Neuronal stem cell (in vitro differentiated cells): ENCODE measurements at places on chromosomes 1 and 21.
A peak's percentile ranks its signal among the peaks of the same experiment; 100 is the strongest.

DNA sequence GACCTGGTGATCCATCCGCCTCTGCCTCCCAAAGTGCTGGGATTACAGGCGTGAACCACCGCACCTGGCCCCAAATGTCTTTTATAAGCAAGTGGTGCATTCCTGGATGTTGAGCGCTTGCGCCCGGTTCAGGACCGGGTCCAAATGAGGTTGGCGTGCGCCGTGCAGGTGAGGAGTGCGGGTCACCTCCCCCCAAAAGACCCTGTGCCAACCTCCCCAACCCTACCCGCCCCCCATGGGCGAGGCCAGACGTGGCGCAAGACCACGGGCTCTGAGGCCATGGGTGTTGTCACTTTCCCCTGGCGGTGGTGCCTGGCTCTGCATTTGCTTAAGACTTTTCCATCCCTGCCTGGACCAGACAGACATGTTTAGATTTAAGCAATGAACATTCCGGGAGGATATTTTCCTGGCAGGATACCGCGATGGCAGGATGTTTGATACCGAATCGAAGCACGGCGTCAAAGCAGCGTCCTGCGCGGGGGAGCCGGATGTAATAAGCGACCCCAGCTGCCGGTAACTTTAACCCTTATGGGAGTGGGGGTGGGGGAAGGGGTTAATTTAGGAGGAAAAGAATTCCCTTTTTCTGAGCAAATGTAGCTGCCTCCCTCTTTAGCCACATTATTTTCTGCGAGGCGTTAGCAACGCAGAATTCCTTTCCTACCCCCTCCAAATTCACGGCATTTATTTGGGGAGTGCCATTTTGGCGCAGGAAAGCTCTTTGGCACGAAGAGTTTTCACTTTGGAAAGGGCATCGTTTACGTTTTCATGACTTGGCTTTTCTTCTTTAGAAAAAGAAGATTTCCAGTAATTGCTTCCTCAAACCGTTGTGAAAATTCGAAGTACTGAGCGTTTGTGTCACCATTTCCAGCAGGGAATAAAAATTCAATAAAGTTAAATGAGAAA lies 27.8 kb upstream of the RNF187 start:
- peak; percentile 64 for DNase-seq

DNA sequence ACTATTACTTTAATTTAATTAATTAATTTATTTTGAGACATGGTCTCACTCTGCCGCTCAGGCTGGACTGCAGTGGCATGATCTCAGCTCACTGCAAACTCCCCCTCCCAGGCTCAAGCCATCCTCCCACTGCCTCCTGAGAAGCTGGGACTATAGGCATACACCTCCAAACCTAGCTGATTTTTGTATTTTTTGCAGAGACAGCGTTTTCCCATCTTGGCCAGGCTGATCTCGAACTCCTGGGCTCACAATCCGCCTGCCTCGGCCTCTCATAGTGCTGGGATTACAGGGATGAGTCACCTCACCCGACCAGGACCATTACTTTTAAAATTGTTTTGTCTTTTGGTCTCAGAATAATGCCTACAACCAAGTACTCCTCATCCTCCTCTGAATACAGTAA lies 15.6 kb downstream of the YY1AP1 start:
- DNase-seq: no peak

GRCh38 chr1:44212355-44213221 lies 683 bp upstream of the DMAP1 start:
- no peak for DNase-seq

GRCh38 chr1:29235955-29236711 lies at the start of gene PTPRU:
PTPRU (plus strand) TSS chr1:29236522; CDS start chr1:29236645, 123 bp downstream.
- DNase-seq: no peak

DNA sequence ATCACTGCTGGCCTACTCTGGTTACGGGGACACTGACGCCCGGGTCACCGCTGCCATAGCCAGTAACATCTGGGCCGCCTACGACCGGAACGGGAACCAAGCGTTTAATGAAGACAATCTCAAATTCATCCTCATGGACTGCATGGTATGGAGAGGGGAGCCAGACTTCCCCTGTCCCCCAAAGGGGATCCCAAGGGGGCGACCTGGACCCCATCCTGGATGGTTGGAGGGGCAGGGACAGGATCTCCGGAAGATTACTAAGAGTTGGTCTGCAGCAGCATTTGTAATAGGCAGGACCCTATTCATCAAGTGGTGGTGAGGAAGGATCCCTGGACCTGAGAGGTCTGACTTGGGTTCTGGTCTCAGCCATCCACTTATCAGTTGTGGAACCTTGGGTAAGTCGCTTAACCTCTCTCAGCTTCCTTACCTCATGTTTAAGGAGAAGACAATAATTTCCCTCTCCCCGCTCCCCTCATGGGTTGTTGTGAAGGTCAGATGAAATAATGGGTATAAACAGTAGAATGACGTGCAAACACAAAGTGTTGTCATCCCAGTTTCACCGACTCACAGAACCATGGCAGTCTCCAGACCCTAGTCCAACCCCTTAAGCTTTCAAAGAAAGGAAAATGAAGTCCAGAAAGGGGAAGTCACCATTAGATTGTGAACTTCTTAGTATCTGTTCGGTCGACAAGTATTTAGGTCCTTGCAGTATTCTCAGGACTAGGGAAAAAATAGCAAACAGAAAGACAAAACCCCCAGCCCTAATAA lies 883 bp downstream of the LAMTOR2 start:
- DNase-seq: no peak

GRCh38 chr1:242146652-242147051 lies 147.8 kb upstream of the MAP1LC3C start:
- no peak for DNase-seq

DNA sequence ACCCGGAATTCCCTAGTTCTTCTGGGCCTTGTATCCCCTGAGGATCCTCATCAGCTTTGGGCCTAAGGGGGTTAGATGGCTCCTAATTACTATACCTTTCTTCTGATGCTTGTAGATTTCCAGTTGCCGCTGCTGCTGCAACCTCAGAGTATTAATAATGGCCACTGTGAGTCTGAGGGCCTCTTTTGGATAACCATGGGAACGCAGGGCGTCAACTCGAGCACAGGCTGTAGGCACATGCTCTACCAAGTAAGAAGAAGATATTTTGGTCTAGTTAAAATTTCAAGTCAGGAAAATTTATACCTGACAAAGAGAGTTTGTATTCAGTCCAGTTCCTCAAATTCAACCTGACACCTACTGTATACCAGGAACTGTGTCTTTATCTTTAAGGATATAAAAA lies 28.2 kb downstream of the UROD start:
- no peak for DNase-seq

DNA sequence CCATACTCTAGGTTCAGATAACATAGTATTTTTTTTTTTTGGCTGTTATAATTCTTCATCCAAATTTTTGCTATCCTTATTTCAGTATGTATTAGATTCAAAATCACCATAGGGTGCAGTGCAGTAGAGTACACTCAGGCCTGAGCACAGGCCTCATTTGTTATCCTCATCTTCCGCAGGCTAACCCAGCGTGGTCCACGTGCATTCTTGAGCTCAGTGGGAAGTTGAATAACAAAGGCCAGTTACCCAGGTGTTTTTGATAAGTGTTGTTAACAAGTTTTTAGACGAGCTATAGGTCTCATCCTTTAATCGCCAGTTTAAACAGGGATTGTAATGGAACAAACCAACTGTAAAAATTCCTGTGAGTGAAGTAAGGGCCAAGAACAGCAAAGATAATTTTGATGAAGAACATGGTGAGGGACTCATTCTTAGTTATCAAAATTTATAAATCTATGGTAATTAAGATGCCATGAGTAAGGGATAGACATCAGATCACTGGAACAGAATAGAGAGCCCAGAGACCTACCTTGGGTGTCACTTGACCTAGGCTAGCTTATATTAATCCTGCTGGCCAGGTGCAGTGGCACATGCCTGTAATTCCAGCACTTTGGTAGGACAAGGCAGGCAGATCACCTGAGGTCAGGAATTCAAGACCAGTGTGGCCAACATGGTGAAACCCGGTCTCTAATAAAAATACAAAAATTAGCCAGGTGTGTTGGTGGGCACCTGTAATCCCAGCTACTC lies 22.0 kb downstream of the FLVCR1 start:
- no peak for DNase-seq

- no peak for DNase-seq
These were observed 12.0 kb upstream of the SYT14 start for GRCh38 chr1:209926045-209926444.

DNA sequence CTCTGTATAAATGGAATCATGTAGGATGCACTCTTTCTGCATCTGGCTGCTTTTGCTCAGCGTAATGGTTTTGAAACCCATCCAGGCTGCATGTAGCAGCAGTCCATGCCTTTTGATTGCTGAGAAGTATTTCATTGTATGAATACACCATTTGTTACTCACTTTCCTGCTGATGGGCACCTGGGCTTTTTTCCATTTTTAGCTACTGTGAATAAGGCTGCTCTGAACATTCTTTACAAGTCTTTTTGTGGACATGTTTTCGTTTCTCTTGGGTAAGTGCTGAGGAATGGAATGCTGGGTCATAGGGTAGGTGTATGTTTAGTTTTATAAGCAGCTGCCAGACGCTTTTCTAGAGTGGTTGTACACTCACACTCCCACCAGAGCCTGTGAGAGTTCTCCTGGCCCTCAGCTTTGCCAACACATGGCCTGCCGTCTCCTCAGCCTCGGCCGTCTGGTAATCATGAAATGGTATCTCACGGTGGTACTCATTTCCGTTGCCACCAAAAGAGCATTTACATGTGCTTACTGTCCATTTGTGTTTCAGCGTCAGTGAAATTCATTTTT lies 22.7 kb downstream of the SLX9 start:
- DNase-seq: no peak

GRCh38 chr1:150815871-150816270 lies 7.8 kb upstream of the CTSK start:
- no peak for DNase-seq

DNA sequence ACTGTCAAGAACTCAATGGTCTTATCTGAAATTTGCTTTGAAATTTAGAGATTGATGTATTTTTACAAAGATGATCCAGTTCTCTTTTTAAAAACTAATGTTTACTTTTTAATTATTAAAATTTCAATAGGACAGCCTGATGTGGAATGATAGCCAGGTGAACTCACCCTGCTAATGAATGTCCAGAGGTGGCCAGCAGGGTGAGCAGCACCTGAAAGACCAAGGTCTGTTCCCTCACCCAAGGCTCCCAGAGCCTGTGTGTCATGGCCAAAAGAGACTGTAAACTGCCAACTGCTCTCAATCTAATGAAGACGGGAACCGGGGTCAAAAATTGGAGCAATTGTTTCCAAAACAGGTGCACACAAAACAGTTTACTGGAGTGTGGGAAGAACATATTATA lies 340.4 kb downstream of the DISC1 start:
- no peak for DNase-seq

GRCh38 chr1:168643152-168643551 lies 66.7 kb downstream of the XCL1 start:
- DNase-seq: no peak

- peak; percentile 88 for DNase-seq
These were observed 1.6 kb downstream of the SPEN start for GRCh38 chr1:15848929-15849774.

DNA sequence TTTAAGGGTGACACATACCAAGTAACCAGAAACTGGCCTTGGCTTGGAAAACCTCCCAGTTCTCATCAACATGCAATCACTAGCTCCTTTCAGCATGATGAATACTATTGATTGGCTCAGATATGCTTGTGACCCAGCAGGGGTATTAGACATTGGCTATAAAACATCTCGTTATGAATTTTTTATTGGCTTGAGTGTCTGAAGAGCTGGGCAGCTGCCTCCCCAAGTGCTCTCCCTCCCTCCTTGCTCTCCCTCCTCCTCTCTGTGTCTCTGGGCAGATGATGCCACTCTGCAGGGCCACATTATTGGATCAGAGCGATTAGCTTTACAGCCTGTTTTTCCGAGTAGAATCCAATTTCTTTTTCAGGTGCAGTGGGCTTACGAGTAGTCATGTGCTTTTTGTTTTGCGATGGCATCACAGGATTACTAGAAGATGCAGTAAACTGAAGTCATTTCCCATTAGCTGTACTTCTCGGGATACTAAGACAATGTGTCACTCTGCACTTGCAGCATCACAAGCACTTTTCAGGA lies 79.3 kb upstream of the ATF3 start:
- no peak for DNase-seq

DNA sequence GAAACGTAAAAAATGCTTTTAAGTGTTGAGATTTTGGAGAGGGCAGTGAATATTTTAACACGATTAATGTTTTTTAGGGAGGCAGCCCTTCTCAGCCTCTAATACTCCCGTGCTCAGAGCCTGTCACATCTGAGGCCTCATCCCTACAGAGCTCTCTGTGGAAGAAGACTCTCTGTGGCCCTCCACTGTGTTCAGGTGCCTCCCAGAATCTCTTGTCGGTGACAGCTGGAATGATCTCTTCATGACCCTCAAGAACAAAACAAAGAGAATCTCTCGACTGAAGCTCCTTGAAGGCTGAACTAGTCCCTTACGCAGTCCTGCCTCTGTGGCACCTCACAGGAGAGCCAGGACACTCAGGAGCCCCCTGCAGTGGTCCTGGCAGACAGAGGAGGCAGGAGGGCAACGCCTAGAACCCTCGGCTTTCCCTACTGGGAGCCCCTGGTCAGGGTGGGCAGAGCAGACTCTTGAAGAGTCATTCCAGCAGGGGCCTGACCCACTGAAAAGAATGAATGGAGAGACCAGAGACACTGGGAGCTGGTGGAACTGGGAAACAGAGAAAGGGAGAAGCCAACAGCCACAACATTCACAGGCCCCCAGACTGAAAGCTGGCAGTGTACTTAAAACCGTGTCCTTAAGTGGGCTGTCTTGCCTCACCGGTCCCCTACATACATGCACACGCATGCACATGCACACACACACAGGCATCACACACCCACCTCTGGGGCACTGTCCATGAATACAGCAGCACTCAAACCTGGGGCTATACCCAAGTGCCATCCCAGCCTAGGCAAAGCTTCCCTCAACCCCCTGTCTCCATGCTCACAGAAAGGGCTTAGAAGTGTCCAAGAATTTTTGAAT lies 67.5 kb upstream of the ANGPTL1 start:
- no peak for DNase-seq

GRCh38 chr1:226337276-226337875 lies 28.4 kb upstream of the LIN9 start:
- no peak for DNase-seq

GRCh38 chr1:151196292-151196800 lies 2.0 kb upstream of the PIP5K1A start:
- DNase-seq: peak; percentile 45

- DNase-seq: no peak
These were observed 85.4 kb downstream of the TOMM20 start for GRCh38 chr1:235043234-235043633.

DNA sequence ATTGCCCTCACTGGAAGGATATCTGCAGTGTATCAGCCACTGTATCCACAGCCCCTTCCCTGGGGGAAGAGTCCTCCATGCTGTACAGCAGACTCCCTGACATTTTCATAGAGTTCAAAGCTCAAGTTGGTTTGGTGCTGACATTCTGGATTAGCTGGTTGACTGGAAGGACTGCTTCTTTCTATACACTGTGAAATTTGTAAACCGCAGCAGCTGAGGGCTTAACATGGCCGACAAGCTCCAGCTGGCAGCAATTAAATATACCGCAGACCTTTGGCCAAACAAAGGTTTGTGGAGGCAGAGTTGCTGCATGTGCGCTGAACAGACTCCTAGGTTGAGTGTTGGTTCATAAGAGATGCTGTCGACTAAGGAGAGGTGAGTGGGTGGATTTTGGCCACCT lies 126.4 kb downstream of the DHRS3 start:
- DNase-seq: no peak

- no peak for DNase-seq
These were observed 56.3 kb downstream of the HTR6 start for GRCh38 chr1:19720973-19721372.
